ENCODE measurements at places on chromosomes 13 and 19. TPM values are rescaled to one million over a fixed set of nuclear protein-coding genes. Genes with fewer than 3 reads are reported as not detected.

The APOE gene
- total RNA-seq = 0.53 TPM

The SH2D3A gene
- total RNA-seq = 0.20 TPM

The TEX29 gene
- not detected for total RNA-seq

DNA sequence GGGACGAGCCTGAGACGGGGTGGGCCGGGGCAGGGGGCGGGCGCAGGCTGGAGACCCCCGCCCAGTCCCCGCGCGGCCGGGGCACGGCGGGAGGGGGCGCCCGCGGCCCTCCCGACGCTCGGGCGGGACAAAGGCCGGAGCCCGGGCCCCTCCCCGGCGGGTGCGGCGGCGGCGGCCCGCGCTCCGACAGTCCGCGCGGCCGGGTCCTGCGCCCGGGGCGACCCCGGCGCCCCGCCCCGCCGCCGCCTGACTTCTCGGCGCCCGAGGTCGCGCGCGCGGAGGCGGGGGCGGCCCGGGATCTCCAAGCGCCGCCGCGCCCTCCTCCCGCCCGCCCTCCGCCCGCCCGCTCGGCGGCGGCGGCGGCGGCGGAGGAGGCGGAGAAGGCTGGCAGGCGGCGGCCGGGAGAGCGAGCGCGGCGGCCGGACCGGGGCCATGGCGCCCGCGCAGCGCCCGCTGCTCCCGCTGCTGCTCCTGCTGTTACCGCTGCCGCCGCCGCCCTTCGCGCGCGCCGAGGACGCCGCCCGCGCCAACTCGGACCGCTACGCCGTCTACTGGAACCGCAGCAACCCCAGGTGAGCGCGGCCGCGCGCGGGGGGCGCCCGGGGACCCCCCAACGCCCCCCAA is at the start of gene EFNA2:
EFNA2 (plus strand) TSS at position 137 of the 624 bp plus-strand sequence; CDS start at position 433, 296 bp downstream.
- DNase-seq = no peak

GRCh38 chr13:30465343-30465592 is 468 bp downstream of the HMGB1 start:
- no peak for DNase-seq

- DNase-seq = no peak
Measured at GRCh38 chr13:21825801-21826200, 154.9 kb downstream of the FGF9 start.

GRCh38 chr13:42740753-42741152 is 40.6 kb upstream of the FAM216B start:
- peak; percentile 4 for DNase-seq

GRCh38 chr19:39566064-39566463 is 26.1 kb upstream of the EID2 start:
- DNase-seq = no peak

DNA sequence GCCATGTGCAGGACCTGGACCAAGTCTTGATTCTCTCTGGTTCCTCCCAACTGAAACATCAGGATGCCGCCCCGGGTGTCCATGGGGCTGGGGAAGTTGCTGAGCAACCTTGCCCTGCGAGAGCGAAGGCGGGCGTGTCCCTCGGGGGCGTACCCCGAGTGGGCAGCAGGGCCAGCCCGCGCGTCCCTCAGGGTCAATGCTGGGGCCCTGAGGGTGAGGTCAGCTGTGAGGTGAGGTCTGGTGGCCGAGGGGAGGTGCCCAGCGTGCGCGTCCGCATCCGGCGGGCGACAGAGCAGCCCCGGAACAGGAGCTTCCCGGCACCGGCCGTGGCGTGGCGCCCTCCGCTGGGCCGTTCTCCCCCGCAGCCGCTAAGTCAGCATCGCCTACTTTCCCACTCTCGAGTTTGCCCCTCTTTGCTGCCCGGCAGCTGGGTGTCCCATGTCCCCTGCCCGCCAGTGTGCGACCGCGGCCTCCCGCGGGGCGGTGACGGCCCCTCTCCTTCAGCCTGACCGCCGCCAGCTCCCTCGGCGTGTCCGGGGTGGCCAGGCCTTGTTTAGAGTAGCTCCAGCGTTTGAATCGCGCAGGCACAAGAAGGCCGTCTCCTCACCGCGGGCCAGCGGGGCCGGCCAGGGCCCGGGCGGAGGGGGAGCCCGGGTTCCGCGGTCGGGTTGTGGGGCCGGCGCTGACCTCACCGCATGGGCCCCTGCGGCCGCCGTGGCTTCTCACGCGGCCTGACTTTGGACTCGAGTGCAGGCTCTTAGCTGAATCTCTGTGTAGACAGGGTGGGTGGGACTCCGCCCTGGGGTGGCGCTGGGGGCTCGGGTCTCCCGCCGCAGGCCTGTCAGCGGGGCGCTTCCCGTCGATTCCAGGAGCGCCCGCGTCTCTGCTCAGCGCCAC is 33.0 kb downstream of the GJA3 start:
- DNase-seq = no peak

DNA sequence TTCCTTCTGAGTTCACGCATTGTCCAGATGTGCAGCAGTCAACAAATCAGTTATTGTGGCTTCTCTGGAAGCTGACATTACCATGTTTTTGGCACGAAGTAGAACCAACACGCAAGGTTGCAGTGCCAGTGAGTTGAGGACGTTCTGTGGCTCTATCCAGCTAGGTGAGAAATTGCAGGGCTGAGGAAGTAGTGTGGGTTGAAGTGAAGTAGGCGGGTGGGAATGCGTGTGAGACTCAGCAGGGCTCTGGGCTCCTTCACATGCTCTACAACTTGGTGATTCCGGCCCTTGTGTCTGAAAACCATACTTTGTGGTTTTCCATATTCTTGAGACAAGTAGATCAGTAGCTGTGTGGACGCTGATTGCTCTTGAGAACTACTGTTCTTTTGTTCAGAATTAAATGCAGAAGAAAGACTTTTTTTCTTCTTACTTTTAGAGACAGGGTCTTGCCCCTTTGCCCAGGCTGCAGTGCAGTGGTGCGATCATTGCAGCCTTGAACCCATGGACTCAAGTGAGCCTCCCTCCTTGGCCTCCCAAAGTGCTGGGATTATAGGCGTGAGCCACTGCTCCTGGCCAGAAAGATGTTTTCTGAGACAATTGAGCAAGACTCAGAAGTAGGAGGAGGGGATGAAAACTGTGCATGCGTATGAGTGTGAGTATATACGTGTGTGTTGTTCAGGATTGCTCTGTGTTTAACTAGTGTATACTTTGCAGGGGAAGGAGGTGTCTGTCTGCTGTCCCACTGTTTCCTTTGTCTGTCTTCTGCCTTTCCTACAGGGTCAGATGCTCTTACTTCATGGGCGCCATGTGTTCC is 46.2 kb downstream of the GATAD2A start:
- DNase-seq = no peak

DNA sequence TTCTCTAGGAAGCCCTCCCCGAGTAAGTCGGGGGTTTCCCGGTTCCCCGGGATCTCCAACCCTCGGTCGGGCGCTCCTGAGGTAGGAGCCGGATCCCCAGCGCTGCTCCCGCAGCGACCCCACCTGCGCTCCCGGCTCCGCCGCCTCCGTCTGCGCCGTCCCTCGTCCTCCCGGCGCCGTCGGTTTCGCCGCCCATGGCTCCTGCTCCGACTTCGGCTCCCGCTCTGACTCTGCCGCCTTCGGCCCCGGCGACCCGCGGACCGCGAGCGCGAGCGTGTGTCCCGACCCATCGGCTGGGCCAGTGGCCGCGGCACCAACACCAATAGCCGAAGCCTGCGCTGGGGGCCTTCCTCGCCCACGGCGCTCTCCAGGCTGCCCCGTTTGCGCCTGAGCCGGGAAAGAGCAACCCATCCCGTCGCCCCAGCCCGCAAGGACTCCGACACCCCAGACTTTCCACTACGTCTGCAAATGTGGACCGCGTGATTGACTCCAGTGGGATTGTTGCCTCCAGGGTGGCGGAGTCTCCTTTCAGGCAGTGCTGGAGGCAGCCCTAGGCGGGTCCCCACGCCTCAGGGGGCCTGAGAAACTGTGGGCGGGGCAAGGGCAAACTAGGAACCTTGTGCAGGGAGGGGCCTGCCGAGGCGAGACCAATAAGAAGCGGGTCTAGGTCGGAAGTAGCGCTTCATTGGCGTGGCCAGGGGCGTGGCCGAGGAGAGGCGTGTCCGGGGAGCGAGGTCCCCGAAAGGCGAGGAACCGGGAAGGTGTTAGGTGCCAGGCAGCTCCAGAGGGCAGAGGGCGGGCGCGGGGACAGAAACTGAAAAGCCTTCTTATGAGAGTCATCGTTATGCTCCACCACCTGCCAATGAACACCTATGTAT is at the start of gene CACTIN:
CACTIN (minus strand) TSS at position 318 of the 878 bp plus-strand sequence; CDS start at position 290, 28 bp downstream.
- DNase-seq = peak; percentile 88

DNA sequence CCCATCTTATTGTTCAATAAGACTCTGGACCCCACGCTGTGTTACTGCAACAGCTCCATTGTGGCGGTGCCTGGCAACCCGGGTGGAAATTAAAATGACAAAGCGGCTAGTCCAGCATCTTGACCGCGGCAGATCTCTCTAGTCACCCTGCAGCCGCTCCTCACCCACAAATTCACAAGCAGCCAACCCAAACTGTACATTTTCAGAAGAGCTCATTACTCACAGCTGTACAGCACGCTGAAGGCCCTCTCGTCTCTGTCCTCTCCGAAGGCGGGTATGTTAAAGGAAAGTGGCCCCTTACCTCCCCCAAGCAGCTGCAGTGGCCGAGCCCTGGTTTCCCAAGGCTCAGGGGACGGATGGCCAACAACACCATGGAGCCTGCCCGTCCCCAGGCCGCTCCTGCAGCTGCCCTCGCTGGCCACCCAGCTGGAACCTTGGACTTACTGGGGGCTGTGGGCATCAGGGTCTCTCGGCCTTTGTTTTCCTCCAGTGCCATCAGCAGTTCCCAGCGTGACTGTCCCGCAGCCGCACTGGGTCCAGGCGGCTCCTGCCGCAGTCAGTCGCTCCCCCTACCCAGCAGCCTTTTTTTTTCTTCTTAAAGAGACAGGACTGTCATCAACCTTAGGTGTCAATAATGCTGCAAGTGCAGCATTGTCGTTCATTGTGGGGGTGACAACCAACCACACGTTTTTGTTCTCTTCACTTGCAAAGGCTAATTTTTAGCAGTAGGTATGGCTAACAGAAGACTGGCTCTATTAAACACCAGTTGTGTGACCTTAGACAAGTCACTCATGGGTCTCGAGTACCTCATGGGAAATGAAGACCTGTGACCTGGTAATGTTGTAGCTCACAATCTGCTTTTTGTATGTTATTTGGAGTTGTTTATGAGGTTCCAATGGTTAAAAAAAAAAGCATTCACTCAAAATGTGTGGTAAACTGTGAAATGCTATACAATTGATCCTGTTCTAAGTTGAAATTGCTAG is at the start of gene SACS:
SACS (minus strand) TSS at position 532 of the 983 bp plus-strand sequence. CDS start 22,463 bp downstream, outside the sequence.
- no peak for DNase-seq

Data from pulmonary artery endothelial cell (primary cell).